Adrenal gland (tissue), 19 donors: ENCODE measurements at places on chromosomes 3 and 15. TPM values are rescaled to one million over a fixed set of nuclear protein-coding genes. Genes with fewer than 3 reads are reported as not detected.

MEIS2 gene
- total RNA-seq = 70.3 TPM

GRCh38 chr3:78402720-78403119 is 1362.8 kb downstream of the ROBO2 start:
- H3K4me3 ChIP-seq = no peak overlapping the region
- no peak for DNase-seq
- H3K36me3 ChIP-seq = no peaks in the 10 kb centered on the region
- H3K27ac ChIP-seq = no peak overlapping the region
- no peaks in the 10 kb centered on the region for H3K4me1 ChIP-seq
- no peaks in the 10 kb centered on the region for H3K27me3 ChIP-seq

ATXN7 gene
- 9.6 TPM for total RNA-seq

DNA sequence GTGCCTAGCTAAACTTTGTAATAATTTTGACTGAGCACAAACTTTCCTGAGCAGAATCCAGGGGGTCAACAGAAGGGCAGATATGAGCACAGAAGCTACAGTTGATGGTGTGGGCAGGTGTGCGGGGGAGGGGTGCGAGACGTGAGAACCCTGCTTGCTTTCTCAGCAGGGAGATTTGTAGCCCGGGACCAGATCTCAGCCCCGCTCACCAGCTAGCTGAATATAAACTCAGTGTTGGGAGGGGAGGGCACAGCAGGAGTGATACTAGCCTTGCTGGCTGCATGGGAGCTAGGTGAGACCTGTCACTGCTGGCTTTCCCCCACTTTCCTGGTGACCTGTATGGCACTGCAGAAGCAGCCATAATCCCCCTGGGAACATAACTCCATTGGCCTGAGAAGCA is 83.4 kb downstream of the CLDN1 start:
- DNase-seq = no peak
- no peaks in the 10 kb centered on the region for H3K36me3 ChIP-seq
- no peak overlapping the region for H3K4me3 ChIP-seq
- no peak overlapping the region for H3K27ac ChIP-seq
- no peaks in the 10 kb centered on the region for H3K27me3 ChIP-seq

POMGNT2 gene
- total RNA-seq = 40.9 TPM

- H3K36me3 ChIP-seq = no peaks in the 10 kb centered on the region
- H3K4me1 ChIP-seq = peaks cover 8% of the 10 kb centered on the region
- DNase-seq = no peak
- H3K4me3 ChIP-seq = no peak overlapping the region
Observed at GRCh38 chr3:72145506-72146380, 360.8 kb upstream of the PROK2 start.

GRCh38 chr3:171365489-171365888 is 94.7 kb downstream of the TNIK start:
- no peaks in the 10 kb centered on the region for H3K27me3 ChIP-seq
- no peaks in the 10 kb centered on the region for H3K4me1 ChIP-seq
- H3K4me3 ChIP-seq = no peak overlapping the region
- H3K36me3 ChIP-seq = no peaks in the 10 kb centered on the region
- no peak overlapping the region for H3K27ac ChIP-seq
- DNase-seq = no peak

DNA sequence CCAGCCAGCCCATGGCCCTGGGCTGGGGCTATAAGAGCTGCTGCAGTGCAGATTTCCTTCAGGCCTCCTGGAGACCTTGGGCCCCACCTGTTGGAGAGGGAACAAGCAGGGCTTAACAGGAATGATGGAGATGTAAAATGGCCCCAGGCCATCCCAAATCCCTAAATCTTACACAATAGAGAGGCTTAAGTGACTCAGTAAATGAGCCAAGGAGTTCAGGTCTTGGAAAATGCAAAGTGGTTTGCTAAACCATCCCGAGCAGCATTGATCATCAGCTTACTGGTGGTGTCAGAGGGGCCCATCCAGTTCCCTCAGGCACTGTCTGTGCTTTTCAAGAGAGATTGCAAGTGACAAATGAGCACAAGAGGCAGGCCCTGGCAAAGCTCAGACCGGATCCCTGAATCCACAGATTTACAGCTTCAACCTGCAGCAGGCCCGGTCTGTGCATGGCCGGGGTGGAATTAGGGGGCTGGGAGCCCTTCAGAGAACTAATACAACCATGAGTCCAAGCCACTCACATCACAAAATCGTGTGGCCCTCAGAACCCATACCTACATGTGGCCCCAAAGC is 325.4 kb downstream of the UACA start:
- peaks cover 3% of the 10 kb centered on the region for H3K27me3 ChIP-seq
- H3K27ac ChIP-seq = no peak overlapping the region
- no peaks in the 10 kb centered on the region for H3K36me3 ChIP-seq
- H3K4me3 ChIP-seq = no peak overlapping the region
- no peaks in the 10 kb centered on the region for H3K4me1 ChIP-seq

IL5RA gene
- not detected for total RNA-seq

GRCh38 chr3:127779747-127780146 is 42.6 kb downstream of the MGLL start:
- no peak for DNase-seq
- peak overlapping the region; percentile 26 for H3K27ac ChIP-seq
- H3K27me3 ChIP-seq = no peaks in the 10 kb centered on the region
- H3K4me3 ChIP-seq = no peak overlapping the region
- H3K4me1 ChIP-seq = peaks cover 13% of the 10 kb centered on the region

SLC9C1 gene
- total RNA-seq = not detected

- no peaks in the 10 kb centered on the region for H3K36me3 ChIP-seq
- H3K27me3 ChIP-seq = no peaks in the 10 kb centered on the region
Observed at GRCh38 chr3:8301977-8302735, 199.5 kb upstream of the LMCD1 start.

DNA sequence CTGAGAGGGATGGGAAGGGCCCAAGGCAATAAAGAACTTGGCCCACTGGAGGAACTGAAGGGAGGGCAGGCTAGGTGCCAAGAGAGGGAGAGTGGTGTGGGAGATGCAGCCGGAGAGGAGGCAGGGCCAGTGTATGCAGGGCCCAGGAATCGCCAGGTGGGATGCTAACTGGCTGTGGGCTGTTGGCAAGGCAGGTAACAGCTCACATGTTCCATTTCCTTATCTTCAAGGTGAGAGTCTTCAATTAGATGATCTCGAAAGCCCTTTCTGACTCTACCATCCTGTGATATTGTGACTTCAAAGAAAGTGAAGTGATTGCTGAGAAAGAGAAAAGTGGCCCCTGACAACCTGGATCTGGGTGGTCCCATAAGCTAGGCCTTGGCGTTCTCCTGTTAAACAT is 49.0 kb downstream of the CASR start:
- no peak overlapping the region for H3K27ac ChIP-seq
- H3K36me3 ChIP-seq = no peaks in the 10 kb centered on the region
- no peaks in the 10 kb centered on the region for H3K4me1 ChIP-seq
- H3K27me3 ChIP-seq = no peaks in the 10 kb centered on the region

DNA sequence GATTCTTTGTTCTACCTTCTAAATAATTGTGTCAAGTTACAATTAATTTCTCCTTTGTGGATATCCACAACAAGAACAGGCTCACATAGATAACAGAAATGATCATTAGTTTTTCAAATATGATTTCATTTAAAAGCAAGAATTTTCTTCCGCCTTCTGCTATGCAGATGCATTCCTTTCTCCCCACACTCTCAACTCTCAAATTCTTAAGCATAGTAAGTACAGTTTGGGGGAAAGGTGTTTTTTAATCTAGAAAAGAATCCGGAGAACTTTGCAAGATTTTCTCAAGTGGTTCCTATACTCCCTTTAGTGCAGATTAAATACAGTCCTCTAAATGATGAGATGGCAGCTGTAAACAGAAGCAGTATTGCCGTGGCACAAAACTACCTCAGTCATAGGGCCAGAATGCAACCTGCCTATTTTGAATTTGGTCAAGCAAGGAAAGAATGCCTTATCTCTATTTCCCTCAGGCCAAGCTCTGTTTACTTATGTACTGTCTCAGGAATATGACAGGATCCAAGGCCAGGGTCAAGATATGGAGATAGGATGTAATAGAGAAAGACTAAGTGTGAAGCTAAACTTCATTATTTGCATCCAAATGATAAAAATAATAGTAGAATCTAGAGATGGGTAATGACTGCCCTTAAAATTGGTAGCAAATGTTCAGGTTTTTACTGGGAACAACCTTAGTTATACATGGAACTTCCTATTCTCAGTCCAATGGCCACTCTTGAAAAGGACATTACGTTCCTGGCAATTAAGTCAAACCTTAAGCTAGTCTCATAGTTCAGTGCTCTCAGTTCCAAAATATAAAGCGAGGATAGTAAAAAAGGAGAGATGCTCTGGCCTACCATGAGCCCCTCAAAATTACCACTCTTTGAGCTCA is 77.3 kb upstream of the PHLDB2 start:
- H3K36me3 ChIP-seq = no peaks in the 10 kb centered on the region
- H3K27ac ChIP-seq = no peak overlapping the region
- H3K4me1 ChIP-seq = peaks cover 3% of the 10 kb centered on the region
- no peak overlapping the region for H3K4me3 ChIP-seq

GRCh38 chr3:7368597-7368996 is 507.7 kb downstream of the GRM7 start:
- no peak for DNase-seq
- no peak overlapping the region for H3K4me3 ChIP-seq
- no peaks in the 10 kb centered on the region for H3K36me3 ChIP-seq
- no peaks in the 10 kb centered on the region for H3K27me3 ChIP-seq

DNA sequence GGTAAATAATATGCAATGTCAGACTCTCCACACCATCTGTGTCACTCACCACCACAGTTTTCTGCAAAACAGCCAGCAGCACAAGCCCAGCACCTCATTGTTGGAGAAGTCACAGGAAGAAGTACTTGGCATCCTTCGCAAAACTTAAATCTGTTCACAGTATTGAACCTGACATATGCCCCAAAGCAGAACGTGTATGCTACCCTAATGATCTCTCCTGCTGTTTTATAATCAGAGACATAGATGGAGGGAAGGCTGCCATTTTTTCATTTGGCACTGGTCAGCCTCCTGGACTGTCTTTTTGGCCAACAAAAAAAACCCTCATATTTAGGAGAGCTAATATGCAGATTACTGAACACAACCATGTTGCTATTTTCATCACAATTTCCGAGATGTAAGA is 1272.9 kb downstream of the ROBO1 start:
- H3K27me3 ChIP-seq = no peaks in the 10 kb centered on the region
- no peaks in the 10 kb centered on the region for H3K36me3 ChIP-seq
- no peak for DNase-seq
- no peak overlapping the region for H3K27ac ChIP-seq

DNA sequence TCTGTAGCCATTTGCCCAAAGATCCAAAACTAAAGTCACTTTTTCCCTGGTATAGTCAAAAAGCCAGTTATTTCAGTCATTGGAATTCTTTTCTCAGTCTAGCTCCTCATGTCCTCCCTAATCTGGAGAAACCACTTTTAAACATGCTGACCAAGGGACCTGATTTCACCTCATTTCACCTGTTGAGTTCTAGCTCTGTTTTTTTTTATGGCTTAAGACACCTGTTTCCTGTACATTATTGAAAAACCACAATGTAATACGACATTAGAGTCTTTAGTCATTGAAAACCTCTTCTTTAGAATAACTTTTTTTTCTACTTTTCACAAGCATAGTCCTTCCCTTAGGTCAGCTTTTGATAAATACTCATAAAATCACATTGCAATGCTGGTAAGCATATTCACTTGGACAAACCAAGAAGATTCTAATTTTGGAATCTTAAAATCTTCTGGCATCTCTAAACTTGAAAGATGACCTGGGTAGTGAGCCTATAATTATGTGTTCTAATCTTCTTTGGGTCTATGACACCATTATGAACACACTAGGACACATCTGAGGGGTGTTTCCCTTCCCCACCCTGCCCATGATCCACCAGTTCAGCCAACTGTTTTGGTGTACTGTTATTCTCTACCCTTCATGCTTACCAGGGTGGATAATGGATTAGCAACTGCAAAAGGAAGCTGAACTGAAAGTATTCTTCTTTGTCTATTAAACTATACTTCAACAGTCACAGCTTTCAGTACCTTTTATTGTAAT is 103.5 kb upstream of the FXR1 start:
- no peaks in the 10 kb centered on the region for H3K27me3 ChIP-seq
- H3K4me3 ChIP-seq = no peak overlapping the region
- H3K4me1 ChIP-seq = no peaks in the 10 kb centered on the region
- no peaks in the 10 kb centered on the region for H3K36me3 ChIP-seq
- H3K27ac ChIP-seq = no peak overlapping the region
- no peak for DNase-seq

- DNase-seq = no peak
- H3K4me1 ChIP-seq = peaks cover 33% of the 10 kb centered on the region
- H3K27ac ChIP-seq = peak overlapping the region; percentile 87
- no peak overlapping the region for H3K4me3 ChIP-seq
- no peaks in the 10 kb centered on the region for H3K27me3 ChIP-seq
Observed at GRCh38 chr15:40048211-40048792, 9.3 kb upstream of the SRP14 start.

- no peak overlapping the region for H3K4me3 ChIP-seq
- H3K36me3 ChIP-seq = no peaks in the 10 kb centered on the region
- H3K27me3 ChIP-seq = no peaks in the 10 kb centered on the region
- no peaks in the 10 kb centered on the region for H3K4me1 ChIP-seq
Observed at GRCh38 chr3:181554233-181554765, 157.4 kb upstream of the SOX2 start.

CHRM5 gene
- not detected for total RNA-seq

LRRC58 gene
- total RNA-seq = 62.3 TPM

GRCh38 chr15:101391981-101392640 is 97.1 kb upstream of the SNRPA1 start:
- H3K4me3 ChIP-seq = no peak overlapping the region
- H3K4me1 ChIP-seq = no peaks in the 10 kb centered on the region
- H3K27me3 ChIP-seq = no peaks in the 10 kb centered on the region

- no peak overlapping the region for H3K27ac ChIP-seq
- no peak overlapping the region for H3K4me3 ChIP-seq
- DNase-seq = no peak
- H3K4me1 ChIP-seq = no peaks in the 10 kb centered on the region
Observed at GRCh38 chr3:19488939-19489338, 340.6 kb downstream of the KCNH8 start.

DNA sequence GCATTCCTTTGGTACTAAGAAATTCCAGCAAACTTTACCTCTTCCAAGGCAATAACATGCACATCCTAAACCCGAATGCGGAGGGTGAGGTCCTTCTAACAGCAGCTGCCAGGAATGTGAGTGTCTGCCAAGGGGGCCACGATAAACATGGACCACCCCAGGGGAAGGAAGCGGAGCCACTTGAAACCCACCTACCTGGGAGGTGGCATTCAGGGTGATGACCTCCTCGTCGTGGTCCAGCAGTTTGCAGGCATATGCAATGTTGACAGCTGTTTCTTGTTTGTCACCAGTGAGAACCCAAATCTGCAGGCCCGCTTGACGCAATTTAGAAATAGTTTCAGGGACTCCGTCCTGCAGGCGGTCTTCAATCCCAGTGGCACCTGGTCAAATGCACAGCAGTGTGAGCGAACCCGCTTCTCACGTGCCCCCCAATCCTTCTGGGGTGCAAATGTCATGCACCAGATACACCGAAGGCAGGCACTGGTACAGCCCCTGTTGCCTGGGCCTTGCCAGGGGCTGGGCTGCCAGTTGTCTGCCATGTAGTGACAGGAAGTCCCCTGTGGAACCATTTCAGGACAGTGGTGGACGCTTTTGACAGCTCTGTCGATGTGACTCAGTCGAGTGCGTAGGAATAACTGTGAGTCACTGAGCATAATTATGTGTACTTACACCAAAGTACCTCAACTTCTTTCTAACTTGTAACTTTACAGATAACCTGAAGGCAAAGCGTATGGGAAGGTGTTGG is 161.2 kb downstream of the ATP10A start:
- no peak overlapping the region for H3K27ac ChIP-seq
- no peaks in the 10 kb centered on the region for H3K36me3 ChIP-seq
- no peak overlapping the region for H3K4me3 ChIP-seq
- DNase-seq = no peak

- H3K27ac ChIP-seq = no peak overlapping the region
- H3K4me1 ChIP-seq = no peaks in the 10 kb centered on the region
- H3K27me3 ChIP-seq = peaks cover 4% of the 10 kb centered on the region
- DNase-seq = no peak
Observed at GRCh38 chr15:69610858-69611257, 158.2 kb downstream of the RPLP1 start.
